ENCODE measurements at places on chromosomes 11 and 22.

- DNase-seq = no peak
Observed at GRCh38 chr22:17770180-17771077, 3.8 kb downstream of the BID start.

DNA sequence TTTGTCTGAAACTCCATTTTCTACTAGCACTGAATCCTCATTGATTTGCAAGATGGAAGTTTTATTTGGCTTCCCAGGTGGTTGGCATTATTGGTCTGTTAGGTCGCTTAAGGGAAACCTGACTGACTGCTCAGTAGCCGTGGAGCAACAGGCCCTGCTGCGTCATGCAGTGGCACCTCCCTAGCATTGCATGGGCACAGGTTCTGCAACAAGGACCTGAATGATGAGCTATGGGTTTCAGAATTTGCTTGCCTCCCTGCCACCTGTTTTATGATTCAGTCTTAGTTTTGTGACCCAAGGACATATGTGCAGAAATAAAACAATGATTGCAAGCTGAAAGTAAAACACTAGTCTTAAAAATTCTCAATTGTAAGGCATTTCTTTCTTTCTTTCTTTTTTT is 128.5 kb downstream of the SLC1A2 start:
- no peak for DNase-seq

DNA sequence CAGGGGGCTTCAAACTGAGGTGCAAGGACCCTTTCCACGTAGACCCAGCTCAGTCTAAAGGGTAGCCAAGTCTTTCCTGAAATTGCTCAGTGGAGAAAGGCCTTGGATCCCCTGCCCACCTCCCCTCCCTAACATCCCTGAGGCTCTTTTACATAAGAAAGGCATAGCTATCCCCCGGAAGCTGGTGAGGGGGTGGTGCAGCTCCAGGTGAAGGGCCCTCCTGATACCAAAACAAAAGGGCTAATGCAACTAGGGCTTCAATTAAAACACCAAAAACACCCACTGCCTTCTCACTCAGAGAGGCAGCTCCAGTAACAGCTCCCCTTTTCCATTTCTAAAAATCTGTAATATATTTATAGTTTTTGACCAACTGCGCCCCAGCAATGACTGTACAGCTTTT is 5.8 kb downstream of the SHANK2 start:
- DNase-seq = no peak

GRCh38 chr22:29860006-29860766 is 22.1 kb upstream of the ASCC2 start:
- DNase-seq = no peak

DNA sequence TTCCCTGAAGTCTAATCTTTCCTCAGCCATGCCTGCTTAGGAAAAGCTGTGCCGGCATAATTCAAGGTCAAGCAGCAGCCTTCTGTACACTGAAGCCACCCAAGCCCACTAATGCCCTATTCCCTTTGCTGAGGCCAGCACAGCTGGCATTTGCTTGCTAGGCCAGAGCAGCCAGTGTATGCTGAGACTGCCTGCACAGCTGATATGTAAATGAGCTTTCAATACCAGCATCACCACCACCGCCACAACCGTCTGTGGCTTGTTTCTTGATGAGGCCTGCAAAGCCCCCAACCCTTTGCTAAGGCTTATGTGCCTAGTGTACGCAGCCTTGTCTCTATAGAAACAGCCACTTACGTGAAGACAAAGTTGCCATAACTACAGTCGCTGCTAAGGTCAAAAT is 56.3 kb upstream of the TNRC6B start:
- no peak for DNase-seq

DNA sequence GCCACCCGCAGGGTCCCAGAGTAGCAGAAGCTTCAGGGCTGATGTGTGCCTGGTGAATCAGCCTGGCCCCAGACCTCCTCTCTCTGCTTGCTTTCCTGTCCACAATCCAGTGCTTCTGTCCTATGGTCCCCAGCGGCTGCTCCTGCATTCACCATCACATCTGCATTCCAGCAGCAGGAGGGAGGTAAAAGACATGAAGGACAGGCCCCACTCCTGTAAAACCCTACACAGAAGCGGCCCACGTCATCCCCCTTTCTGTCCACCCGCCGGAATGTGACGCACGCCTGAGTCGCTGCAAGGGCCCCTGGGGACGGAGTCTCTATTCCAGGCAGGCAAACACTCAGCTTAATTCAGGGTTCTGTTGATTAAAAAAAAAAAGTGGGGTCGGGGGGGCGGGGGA is 58.3 kb downstream of the CDKN1C start:
- DNase-seq = no peak

- no peak for DNase-seq
Observed at GRCh38 chr11:67267188-67268080, 1.2 kb downstream of the GRK2 start.

GRCh38 chr11:82775736-82776346 is 42.2 kb upstream of the FAM181B start:
- no peak for DNase-seq

- DNase-seq = no peak
Observed at GRCh38 chr22:50105208-50106100, 15.6 kb downstream of the MOV10L1 start.

- no peak for DNase-seq
Observed at GRCh38 chr11:35163702-35164496, 24.9 kb downstream of the CD44 start.

All from NCI-H1694 treated with DMSO at 0.1 percent for 48 hours (cell line).